Smooth muscle cell of trachea (primary cell): ENCODE measurements at places on chromosomes 12 and 14. TPM values are rescaled to one million over a fixed set of nuclear protein-coding genes. Genes with fewer than 3 reads are reported as not detected.

The RFX4 gene
- total RNA-seq, result not detected in 2 replicates

The ZBTB1 gene
- total RNA-seq, result 36.9 and 41.2 TPM in 2 replicates

The EFS gene
- 1.7 and 4.8 TPM in 2 replicates for total RNA-seq

The ATG101 gene
- 57.6 and 74.9 TPM in 2 replicates for total RNA-seq

The CLEC6A gene
- not detected in 2 replicates for total RNA-seq

The LMNTD1 gene
- total RNA-seq, result 0.44 TPM in 1 of 2 replicates, not detected in the other

The RNASE3 gene
- not detected in 2 replicates for total RNA-seq

The HIF1A gene
- total RNA-seq, result 303 and 338 TPM in 2 replicates

The GALNT6 gene
- total RNA-seq, result 98.1 and 191 TPM in 2 replicates

The CRACR2A gene
- total RNA-seq, result 13.1 and 15.0 TPM in 2 replicates

The FZD10 gene
- total RNA-seq, result not detected in 2 replicates

The TMEM121 gene
- total RNA-seq, result 6.3 and 13.2 TPM in 2 replicates

The LBHD2 gene
- not detected in 2 replicates for total RNA-seq

The CLEC12A gene
- not detected in 2 replicates for total RNA-seq

The NPAS3 gene
- under 0.01 and 0.17 TPM in 2 replicates for total RNA-seq

The MDGA2 gene
- total RNA-seq, result under 0.01 TPM in 1 of 2 replicates, not detected in the other

The STAC3 gene
- 1.3 TPM in 1 of 2 replicates, not detected in the other for total RNA-seq

The BDKRB2 gene
- 67.2 and 253 TPM in 2 replicates for total RNA-seq

The MAPK1IP1L gene
- 16.4 and 26.2 TPM in 2 replicates for total RNA-seq

The CDH24 gene
- total RNA-seq, result 4.7 and 13.6 TPM in 2 replicates

The CLEC14A gene
- 2.2 and 15.9 TPM in 2 replicates for total RNA-seq

The ABCC9 gene
- total RNA-seq, result 8.7 and 12.6 TPM in 2 replicates

The SNRNP35 gene
- total RNA-seq, result 23.8 and 32.4 TPM in 2 replicates

The FOS gene
- 7.0 and 8.3 TPM in 2 replicates for total RNA-seq

The CFAP54 gene
- 2.8 and 3.1 TPM in 2 replicates for total RNA-seq

The INHBE gene
- 2.6 and 3.8 TPM in 2 replicates for total RNA-seq

The TMEM132C gene
- not detected in 2 replicates for total RNA-seq

The CDCA3 gene
- 3.3 and 25.9 TPM in 2 replicates for total RNA-seq

The PPP4R4 gene
- total RNA-seq, result 0.44 and 2.8 TPM in 2 replicates

The SRRM4 gene
- total RNA-seq, result under 0.01 TPM in 1 of 2 replicates, not detected in the other

The ADSS1 gene
- total RNA-seq, result 2.5 and 7.1 TPM in 2 replicates

The DLK1 gene
- total RNA-seq, result under 0.01 TPM in 1 of 2 replicates, not detected in the other

The ENDOU gene
- total RNA-seq, result 0.17 and 0.29 TPM in 2 replicates

The SLC7A8 gene
- total RNA-seq, result 14.7 and 24.8 TPM in 2 replicates

The ACOT6 gene
- total RNA-seq, result not detected in 2 replicates

The CTSG gene
- not detected in 2 replicates for total RNA-seq

The ARL6IP4 gene
- 137 and 226 TPM in 2 replicates for total RNA-seq

The KRT2 gene
- not detected in 2 replicates for total RNA-seq

The PTGER2 gene
- 26.3 and 34.5 TPM in 2 replicates for total RNA-seq

The PPM1H gene
- 0.29 and 0.66 TPM in 2 replicates for total RNA-seq

The POTEG gene
- total RNA-seq, result not detected in 2 replicates

The AQP2 gene
- not detected in 2 replicates for total RNA-seq

The SRSF9 gene
- 162 and 218 TPM in 2 replicates for total RNA-seq

The FCF1 gene
- total RNA-seq, result 30.6 and 58.2 TPM in 2 replicates

The CD163 gene
- total RNA-seq, result not detected in 2 replicates

The LRRK2 gene
- total RNA-seq, result 12.1 and 15.3 TPM in 2 replicates

The FRMD6 gene
- 246 and 312 TPM in 2 replicates for total RNA-seq

The ZCRB1 gene
- total RNA-seq, result 24.6 and 35.3 TPM in 2 replicates

The RTL1 gene
- under 0.01 TPM in 1 of 2 replicates, not detected in the other for total RNA-seq

The ATP23 gene
- 6.9 and 19.2 TPM in 2 replicates for total RNA-seq
